ENCODE measurements at places on chromosomes 2 and 18.
A peak's percentile ranks its signal among the peaks of the same experiment; 100 is the strongest.

GRCh38 chr2:56806924-56807323, 623.1 kb downstream of the CCDC85A start:
- no peak for DNase-seq

- no peak for DNase-seq
These were observed 26.5 kb upstream of the INO80C start for GRCh38 chr18:35524226-35524625.

- DNase-seq, result no peak
These were observed 201.6 kb downstream of the TRIB2 start for GRCh38 chr2:12918138-12918834.

DNA sequence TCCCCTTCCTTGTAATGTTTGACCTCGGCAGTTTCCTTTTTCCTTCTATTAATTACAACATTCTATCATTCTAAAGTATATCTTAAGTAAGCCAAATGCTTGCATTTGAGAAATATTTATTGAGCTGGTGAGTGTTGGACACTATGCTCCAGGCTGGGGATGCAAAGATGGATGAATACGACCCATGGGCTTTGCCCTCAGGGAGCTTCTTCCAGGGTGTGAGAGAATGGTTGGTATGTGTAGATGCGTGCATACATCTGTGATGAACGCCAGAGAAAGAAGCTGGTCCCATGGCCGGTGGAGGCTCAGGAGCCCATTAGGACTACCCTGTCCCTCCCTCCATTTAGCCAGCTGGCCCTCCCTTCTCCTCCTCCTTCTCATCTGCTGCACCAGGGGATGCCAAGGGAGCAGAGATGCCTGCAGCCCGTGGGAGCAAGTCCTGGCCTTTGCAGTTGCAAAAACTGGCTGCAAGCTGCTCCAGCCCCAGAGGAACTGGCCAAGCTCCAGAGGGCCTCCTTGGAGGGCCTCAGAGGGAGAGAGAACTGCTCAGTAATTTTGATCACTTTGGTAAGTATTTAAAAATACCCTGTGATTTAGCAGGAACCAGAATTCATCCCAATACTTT, 65.7 kb upstream of the FOSL2 start:
- no peak for DNase-seq

DNA sequence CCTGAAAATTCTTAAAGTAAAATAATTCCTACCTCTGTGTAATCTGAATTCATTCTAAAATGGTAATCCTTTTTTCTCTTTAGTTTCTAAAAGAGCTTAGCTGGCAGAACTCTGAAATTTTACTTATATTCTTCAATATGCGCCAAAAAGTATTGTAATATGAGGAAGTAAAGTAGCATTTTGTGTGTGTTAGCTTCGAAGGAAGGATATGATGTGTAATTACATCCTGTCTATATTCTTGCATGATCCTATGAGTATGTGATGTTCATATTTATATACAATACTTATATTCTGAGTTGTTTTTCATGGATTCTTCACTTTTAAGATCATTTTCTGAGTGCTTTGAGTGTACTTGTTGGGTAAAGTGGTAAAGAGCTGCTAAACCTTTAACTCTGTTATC, 402.9 kb upstream of the PKDCC start:
- DNase-seq, result no peak

DNA sequence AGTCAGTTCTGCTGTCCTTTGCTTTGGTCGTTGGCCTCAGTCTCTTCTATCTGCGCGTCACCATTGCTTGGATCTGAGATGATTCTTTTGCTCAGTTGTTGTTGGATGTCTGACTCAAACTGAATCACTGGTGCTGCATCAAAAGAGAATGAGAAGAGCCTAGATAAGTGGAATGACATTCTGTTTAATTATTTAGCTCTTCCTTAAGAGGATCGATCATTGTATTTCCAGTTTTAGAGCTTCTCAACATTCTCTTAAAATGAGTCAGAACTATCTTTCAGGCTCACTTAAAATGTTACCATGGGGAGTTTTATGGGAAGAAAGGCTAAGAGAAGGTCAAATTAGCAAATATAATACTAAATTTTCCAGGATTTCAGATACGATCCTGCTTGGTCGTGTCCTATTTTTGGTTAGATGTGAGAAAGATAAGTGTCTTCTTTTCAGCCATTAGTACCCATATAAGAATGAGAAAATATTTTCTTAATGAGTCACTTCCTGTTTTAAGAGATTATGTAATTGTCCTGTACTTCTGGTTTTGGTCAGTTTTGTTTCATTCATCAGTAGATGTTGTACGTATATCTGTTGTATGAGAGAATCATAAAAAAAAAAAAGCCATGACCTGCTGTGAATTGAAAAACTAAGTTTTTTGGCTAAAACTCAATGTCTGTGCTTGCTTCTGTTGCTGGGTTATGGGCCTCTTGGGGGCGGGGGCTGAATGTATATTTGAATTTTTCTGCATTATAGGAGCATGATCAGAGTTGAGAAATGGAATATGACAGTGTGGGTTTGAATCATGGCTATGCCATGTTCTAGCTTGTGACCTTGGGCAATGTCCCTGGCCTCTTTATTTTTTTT, 31.6 kb upstream of the CASP10 start:
- DNase-seq, result no peak

- no peak for DNase-seq
These were observed 65.0 kb downstream of the SEMA4F start for GRCh38 chr2:74719066-74719465.

GRCh38 chr2:234202601-234203000, 152.1 kb downstream of the SPP2 start:
- no peak for DNase-seq

DNA sequence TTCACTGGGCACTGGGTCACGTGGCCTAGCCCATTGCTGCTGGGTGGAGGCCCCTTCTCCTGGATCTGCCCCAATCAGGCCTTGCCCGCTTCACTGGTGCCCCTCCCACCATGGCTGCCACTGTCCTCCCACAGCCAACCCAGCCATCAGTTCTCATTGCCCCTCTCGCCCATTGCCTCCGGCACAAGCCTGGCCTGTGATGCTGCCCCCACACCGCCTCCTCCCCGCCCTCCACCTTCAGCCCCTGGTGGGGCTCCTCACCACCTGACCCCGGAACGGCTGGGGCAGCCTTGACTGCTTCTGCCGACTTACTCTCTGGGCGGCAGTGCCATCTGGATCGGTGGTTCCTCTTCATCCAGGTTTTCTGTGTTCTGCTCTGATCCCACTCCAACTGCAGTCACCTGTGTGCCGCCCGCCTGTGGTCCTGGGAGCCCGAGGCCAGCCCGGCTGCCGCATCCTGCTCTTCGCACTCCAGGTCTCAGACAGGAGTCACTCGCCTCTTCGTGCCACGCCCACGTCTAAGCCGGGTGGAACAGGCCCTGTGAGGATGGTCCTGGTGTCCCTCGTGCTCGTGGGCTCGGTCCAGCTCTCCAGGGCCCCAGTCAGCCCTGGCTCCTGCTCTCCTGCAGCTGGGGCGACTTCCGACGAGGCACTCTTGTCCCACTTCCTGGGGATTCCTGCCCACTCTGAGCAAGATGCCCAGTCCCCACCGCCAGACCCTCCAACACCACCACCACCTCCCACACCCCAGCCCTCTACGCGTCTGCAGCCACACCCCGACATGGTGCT, 14.2 kb downstream of the D2HGDH start:
- DNase-seq, result no peak

DNA sequence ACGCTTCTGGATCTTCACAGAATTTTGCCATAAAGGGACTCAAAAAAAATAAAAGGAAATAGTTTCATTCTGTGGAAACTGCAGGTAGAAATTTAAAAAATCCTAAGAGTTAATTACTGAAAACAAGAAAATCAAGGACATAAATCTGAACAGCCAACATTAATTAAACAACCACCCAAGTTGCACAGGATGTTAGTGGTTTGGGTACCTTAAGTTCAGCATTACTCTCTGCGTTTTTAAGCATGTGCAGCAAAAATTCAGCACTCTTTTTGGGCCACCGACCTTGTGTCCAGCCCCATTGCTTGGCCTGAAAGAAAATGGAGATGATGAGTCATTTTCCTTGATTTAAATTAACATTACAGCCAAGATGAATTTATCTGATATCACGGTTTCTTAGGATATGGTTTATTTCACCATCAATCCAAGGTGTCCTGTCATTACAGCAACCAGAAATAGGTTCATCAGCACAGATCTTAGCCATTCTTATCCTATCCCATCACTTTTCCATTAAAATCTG, 3.3 kb upstream of the C18orf32 start:
- no peak for DNase-seq

- no peak for DNase-seq
These were observed 45.0 kb downstream of the FAP start for GRCh38 chr2:162198239-162198638.

DNA sequence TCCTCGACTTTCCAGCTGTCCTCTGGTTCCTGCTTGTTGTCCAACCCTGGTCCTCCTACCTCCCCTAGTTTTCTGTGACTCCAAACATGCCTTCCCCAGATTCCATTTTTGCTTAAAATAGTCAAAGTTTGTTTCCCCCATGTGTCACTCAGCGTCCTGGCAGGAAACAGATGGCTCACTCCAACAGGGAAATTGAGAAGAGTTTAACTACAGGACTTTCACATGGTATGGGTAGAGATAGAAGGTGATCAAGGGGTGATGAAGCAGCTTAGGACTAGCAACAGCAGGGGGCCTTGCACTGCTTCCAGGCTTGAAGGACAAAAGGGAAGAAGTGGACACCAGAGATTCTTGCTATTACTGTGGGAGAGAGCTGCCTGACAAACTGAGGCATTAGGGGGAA, 6.1 kb upstream of the CUL3 start:
- no peak for DNase-seq

- no peak for DNase-seq
These were observed 1389.1 kb upstream of the TMEFF2 start for GRCh38 chr2:193583638-193584400.

GRCh38 chr18:8788503-8789429, 83.4 kb downstream of the MTCL1 start:
- DNase-seq, result no peak

- no peak for DNase-seq
These were observed 57.8 kb upstream of the TXNDC2 start for GRCh38 chr18:9827793-9828505.

GRCh38 chr18:31819106-31819924, 58.6 kb upstream of the SLC25A52 start:
- DNase-seq, result peak; percentile 12

GRCh38 chr2:236342951-236343350, 78.7 kb upstream of the ASB18 start:
- DNase-seq, result no peak

DNA sequence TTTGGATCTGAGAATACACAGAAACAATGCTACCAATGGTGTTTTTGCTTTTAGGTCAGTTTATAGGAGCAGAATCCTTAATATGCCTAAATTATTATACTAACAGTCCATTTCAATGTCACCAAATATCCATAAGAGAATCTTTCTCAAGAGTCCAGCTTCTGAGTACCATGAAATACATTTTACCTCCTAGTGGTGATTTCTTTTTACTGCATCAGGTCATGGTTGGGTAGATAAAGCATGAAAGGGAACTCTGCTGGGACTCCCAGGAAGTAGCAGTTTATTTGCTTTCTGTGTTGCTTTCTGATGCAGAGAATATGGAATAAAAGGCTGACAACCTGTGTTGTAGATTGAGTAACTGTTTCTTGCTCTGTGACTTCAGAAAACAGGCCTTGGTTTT, 115.6 kb downstream of the PPP1R1C start:
- no peak for DNase-seq

DNA sequence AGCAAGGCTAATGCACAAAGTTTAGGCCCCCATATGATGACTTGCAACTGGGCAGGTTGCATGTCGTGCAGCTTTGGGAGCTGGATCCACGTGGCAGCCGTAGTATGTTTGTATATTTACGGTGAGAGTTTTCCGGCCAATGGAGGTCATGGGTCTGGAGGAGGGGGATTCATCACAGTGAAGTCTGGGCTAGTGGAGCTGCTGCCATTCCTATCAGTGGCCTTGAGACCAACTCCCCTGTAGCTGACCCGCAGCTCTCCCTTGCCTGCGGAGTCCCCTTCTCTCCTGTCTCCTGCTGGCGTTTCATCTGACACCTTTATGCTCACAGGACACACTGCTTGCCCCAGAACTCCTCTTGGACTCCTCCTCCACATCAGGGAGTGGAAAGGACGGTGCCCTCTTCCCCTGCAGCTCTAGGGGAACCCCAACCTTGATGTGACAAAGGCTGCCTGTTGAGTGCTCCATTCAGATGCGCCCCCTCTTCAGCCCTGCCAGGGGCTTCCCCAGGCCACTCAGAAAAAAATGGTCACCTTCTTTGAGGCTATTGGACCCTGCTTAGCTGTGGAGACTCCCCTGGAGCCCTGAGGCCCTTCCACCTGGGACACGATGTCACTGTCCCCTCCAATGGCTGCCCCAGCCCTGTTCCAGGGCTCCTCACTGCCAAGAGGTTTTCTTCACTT, 121.7 kb downstream of the PXDN start:
- no peak for DNase-seq

DNA sequence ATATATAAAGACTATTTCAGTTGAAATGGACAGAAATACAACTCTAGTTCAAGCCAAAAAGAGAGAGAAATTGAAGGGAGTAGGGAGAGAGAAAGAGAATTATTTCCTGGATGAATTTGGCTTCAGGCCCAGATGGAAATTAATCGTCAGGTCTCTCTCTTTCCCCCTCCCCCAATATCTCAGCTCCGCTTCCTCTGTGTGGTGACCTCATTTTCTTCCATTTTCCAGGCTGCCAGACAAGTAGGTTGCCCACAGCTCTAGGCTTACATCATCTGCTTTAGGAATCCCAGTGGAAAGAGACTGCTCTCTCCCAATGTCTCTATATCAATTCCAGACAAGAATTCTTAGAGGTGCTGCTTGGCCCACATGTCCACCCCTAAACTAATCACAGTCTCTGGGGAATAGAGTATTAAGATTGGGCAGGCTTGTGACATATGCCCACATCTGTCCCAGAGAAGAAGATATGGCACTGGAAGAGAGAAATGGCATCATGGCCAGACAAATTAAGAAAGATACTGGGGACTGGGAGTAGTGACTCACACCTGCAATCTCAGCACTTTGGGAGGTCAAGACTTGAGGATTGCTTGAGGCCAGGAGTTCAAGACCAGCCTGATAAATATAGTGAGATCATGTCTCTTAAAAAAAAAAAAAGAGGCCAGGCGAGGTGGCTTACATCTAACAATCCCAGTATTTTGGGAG, 37.2 kb upstream of the CFAP36 start:
- peak; percentile 47 for DNase-seq

DNA sequence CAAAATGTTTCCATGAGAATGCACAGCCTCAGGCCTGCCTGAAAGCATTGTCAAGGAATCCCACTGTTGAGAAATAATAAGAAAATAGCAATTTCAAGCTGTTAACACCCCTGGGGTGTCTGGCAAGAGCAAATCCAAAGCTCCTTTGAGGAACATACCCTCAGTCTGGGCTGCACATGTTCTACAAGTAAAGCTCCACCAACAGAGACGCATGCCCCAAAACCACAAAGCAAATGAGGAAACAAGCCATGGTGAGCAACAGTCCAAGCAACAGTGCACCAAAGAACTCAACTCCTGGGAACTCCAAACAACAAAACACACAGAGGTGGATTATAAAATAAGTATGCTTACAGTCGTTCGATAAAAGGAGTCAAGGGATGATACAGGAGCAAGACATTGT, 40.3 kb downstream of the CYP27C1 start:
- no peak for DNase-seq

Measured in NCI-H1048 (cell line).